ENCODE measurements at places on chromosomes 5 and 9. TPM values are rescaled to one million over a fixed set of nuclear protein-coding genes. Genes with fewer than 3 reads are reported as not detected.

KCNV2 gene
- not detected for total RNA-seq

ADGRD2 gene
- total RNA-seq: not detected

PCDHGB1 gene
- 2.2 TPM for total RNA-seq

TLX3 gene
- not detected for total RNA-seq

EPB41L4B gene
- 0.39 TPM for total RNA-seq

CDKN2A gene
- 6.6 TPM for total RNA-seq

COL23A1 gene
- 0.10 TPM for total RNA-seq

All from smooth muscle cell of the pulmonary artery (primary cell).